ENCODE measurements at places on chromosomes 7 and 10.

GRCh38 chr10:79984851-79985250 lies 35.9 kb upstream of the SFTPD start:
- no peak for DNase-seq

DNA sequence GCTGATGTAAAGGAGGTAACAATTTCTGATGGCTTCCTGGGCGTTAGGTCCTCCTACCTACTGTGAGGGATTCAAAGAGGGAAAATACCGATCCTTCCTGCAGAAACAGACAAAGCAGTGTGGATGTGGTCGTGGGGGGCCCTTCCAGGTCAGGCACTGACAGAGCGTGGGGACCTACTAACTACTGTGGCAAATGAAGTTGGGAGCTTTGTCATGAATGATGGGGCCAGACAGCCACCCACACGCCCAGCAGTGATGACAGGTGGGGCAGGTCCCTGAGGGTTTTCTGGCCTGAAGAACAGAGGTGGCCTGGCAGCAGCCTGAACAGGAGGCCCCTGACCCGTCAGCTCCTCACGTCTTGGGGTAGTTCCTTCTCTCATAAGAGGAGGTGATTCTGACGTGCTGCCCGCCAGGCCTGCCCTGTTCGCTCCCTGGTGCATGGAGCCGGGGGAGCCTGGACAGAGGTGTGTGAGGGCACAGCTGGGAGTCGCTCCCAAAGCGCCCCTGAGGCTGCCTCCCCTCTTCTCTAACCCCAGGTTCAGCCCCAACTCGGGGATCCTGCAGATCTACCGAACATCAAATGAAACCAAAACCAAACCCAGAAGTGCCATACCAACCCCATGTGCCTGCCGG lies 4.2 kb downstream of the ATP6V0E2 start:
- no peak for DNase-seq

- no peak for DNase-seq
Observed at GRCh38 chr7:152984421-152984820, 224.9 kb downstream of the ACTR3B start.

GRCh38 chr10:125531465-125531864 lies 151.5 kb downstream of the TEX36 start:
- DNase-seq = no peak

- no peak for DNase-seq
Observed at GRCh38 chr10:310371-310770, 175.1 kb downstream of the ZMYND11 start.

DNA sequence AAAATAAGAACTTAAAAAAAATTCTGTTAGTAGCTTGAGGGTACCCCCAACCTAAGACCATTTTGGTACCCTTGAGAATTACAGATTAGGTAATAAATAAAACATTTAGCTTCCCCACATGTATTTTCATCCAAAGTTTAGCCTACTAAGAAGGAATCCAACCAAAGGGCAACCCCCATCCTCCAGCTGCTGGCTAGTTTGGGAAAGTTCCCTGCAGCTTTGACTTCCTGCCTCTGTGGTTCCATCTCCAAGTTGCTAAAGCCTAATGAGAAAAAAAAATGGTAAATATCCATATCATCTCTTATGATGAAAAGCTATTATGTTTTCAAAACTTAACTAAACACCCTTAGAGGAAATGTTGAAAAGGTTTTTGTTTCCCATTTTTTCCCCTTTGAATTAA lies 547.2 kb downstream of the ANKRD7 start:
- DNase-seq = no peak

GRCh38 chr10:14433147-14433546 lies 102.4 kb upstream of the FRMD4A start:
- no peak for DNase-seq
